ENCODE measurements at places on chromosomes 11 and 22.

GRCh38 chr22:21791635-21792625 lies 56.3 kb upstream of the YPEL1 start:
- no peak for DNase-seq

DNA sequence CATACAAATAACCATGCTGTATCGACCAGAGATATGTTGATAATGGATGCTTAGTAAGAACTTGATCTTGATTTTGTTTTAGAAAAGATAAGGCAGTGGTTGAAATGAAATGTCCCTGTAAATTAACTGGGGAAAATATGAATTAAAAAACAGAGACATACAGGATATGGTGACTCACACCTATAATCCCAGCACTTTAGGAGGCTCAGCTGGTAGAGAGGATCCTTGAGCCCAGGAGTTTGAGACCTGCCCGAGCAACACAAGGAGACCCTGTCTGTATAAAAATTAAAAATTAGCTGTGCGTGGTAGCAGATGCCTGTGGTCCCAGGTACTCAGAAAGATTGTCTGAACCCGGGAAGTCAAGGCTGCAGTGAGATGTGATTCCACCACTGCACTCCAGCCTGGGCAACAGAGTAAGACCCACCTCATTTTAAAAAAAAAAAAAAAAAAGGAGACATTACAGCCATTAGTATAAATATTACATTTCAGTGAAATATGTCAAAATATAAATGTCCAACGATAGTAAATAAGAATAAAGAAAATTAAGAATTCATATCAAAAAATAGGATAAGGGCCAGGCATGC lies 4.6 kb downstream of the PICALM start:
- DNase-seq = no peak

DNA sequence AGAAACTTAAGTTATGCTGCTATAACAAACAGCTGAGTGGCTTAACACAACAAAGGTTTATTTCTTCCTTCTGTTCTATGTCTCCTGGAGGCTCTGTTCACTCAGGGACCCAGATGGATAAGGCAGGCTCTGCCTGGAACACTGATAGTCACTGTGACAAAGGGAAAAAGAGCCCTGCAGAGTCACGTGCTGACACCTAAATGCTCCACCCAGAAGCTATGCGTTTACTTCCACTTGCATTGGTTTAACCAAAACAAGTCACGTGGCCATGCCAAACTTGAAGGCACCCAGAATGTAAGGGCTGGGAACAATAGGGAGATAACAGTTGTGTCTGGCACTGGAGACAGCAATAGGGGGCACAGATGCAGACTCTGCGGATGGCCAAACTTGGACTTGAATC lies 3.4 kb upstream of the MS4A15 start:
- no peak for DNase-seq

DNA sequence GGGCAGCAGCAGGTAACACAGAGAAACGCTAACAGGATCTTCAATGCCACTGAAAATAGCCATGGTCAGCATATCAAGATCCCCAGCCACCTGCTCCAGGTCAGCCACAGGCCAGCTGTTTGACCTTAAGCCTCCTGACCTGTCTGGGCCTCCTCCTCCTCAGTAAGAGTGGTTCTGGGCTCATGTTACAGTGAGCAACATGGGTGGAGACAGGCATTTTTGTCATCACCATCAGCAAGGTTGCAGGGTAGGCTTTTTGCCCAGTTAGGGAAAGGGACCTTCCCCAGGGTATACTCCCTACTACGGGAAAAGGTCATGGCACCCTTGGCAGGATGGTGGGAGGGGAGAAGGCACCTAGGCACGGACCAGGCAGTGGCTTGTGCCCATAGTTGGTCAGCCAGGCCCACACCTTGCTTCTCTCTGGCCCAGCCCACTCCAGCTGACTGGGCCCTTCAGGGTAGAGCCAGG lies 131.8 kb upstream of the PARVA start:
- DNase-seq = no peak

GRCh38 chr11:15848631-15849168 lies 507.6 kb downstream of the SOX6 start:
- DNase-seq = no peak

GRCh38 chr22:20833225-20833665 lies 25.4 kb downstream of the PI4KA start:
- no peak for DNase-seq

- DNase-seq = no peak
Measured at GRCh38 chr22:33894036-33894435, 26.2 kb downstream of the LARGE1 start.

GRCh38 chr11:59207988-59208451 lies 4.7 kb downstream of the MPEG1 start:
- peak; percentile 46 for DNase-seq

GRCh38 chr11:94452988-94453387 lies 40.7 kb downstream of the MRE11 start:
- no peak for DNase-seq

GRCh38 chr11:2090172-2091111 lies 48.7 kb downstream of the IGF2 start:
- no peak for DNase-seq

- DNase-seq = no peak
Measured at GRCh38 chr11:121626980-121627379, 174.2 kb upstream of the SORL1-AS1 start.

GRCh38 chr11:13769188-13769587 lies 100.7 kb downstream of the FAR1 start:
- DNase-seq = no peak

GRCh38 chr11:86486261-86487030 lies 111.8 kb downstream of the CCDC81 start:
- no peak for DNase-seq

DNA sequence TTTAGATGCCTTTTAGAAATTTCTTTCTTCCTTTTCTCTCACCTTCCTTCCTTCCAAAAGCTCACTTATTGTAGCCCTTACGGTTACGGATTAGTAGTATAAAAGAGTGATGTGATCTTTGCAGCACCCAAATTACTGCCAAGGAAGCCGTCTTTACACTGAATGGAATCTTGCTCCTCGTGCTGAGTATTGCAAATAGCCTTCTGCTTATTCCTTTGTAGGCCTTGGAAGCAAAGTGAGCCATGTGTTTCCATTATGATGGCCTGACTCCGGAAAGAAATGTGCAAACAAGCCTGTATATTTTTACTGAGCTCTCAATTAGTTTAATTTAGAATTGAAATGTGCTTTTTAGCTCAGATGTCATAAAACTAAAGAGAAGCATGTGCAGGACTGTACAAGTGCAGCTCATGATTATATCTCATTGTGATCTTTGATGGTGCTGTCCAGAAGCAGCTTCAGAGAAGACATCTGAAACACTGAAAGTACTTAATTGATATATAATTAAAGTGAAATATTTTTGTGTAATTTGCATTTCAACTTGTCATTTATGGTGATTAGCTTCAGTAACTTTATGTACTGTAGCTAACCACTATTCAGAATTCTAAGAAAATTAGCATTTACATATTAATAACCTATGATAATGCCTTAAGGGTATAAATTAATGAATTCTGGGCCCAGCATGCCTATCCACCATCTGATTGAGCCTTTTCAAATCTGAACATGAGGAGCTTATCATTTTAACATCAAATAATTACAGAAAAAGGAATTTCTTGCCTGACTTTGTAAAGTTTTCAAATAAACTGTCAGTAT lies 129.3 kb downstream of the GRIA4 start:
- no peak for DNase-seq

- DNase-seq = no peak
Measured at GRCh38 chr11:44463751-44464150, 101.7 kb upstream of the CD82 start.

DNA sequence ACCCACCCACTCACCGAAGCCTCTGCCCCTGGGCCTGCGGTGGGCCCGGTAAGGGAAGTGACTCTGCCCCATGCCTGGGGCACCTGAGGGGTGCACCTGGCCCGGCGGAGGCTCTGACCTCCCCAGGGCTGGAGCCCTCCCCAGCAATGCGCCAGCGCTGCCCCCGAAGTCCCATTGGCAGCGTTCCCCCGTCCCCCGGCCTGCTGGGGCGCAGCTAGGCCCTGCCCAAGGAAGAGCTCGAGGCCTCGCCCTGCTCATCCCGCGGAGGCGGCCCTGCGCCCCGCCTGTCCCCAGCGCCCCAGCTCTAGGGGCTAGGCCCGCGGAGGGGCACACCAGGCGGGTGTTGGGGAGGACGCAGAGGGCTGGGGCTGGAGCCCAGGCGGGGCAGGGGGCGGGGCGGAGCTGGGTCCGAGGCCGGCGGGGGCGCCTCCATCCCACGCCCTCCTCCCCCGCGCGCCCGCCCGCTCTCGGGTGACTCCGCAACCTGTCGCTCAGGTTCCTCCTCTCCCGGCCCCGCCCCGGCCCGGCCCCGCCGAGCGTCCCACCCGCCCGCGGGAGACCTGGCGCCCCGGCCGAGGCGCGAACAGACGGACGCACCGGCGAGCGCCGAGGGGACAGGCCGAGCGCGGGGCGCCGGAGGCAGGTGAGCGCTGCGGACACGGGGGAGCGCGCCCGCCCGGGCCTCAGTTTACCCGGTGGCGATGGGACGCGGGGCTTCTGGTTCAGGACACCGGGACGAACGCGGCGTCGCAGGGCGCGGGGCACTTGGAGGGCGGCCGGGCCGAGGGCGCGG lies at the start of gene EPS8L2:
Gene EPS8L2, plus strand, starts transcription at position 586 of the 793 bp plus-strand sequence. CDS start 3,177 bp downstream, outside the sequence.
- DNase-seq = no peak

- DNase-seq = no peak
Measured at GRCh38 chr22:20413217-20414058, 19.5 kb downstream of the ZNF74 start.

DNA sequence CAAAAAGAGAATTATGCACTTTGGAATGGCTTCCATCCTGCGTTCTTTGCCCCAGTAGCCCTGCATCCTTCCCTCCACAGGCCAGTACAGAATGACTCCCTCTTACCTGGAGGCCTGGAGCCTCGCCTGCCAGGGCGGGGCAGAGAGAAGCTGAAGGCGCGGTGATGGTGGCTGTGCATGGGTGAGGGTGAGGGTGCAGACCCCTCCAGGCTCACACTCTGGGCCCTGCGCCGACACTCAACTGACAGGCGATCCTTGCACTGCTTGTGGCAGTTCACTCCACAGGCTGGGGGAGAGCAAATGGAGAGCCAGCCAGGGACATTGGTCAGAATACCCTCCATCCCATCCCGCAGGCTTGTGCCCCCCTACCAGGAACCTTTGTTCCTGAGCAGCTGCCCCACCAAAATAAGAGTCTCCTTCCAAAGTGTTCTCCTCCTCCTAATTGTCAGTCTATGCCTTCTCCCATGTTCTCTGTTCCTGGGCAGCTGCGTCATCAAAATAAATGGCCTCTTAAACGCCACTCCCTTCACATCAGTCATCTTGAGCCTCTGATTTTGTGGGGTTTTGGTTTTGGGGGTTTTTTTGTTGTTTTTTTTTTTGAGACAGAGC lies 5.9 kb upstream of the NRXN2 start:
- DNase-seq = no peak

DNA sequence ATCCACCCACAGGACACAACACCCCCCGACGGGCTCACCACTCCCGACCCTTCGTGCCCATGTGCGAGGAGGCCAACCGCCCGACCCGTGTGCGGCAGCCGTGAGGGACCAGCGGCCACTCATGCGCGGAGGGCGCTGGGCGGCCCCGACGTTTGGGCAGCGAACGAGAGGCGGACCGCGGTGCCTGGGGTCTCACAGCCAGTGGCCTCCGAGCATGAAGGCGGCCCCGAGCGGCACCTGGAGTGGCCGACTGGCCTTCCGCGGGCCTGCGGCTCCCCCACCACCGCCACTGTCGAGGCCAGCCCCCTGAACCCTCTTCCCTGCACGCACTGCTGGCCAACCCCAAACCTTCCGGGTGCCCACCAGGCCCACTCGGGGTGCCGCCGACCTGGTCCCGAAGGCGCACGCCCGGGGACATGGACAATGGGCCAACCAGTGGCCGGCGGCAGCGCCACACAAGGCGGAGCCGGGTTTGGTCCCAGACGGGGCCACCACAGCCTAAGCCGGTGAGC lies 4274.9 kb upstream of the OR11H1 start:
- peak; percentile 3 for DNase-seq

- peak; percentile 86 for DNase-seq
Measured at GRCh38 chr22:21646608-21647590, 4.8 kb downstream of the SDF2L1 start.

DNA sequence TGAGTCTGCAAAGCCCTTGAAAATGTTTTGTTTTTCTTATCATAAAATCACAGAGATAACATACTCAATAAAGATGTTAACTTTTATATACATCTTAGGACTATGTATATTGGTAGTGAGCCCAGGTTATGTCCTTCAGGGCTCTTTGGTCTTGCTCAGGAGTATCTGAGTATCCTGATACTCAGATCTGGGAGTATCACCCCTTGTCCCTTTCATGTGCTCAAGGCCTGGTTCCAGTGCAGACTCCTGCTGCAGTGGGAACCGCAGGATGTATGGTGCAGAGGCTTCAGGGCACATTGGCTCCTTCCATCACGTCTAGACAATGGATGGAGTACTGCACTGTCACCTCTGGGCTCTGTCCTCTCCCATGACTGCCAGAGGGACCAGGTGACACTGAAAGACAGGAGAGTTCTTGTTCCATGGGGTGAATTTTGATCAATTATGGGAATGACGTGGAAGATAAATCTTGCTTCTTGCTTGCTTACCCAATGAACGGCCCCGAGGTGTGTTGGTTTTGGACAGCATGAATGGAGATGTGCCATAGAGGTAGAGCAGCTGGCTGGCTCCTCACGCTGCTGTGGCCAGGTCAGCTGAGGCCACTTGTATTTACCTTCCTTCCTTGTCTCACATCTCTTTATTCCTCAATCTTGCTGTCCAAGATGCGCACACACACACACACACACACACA lies 215.5 kb downstream of the ARHGAP42 start:
- DNase-seq = no peak

GRCh38 chr11:11691296-11692151 lies 69.7 kb upstream of the GALNT18 start:
- DNase-seq = no peak

- DNase-seq = no peak
Measured at GRCh38 chr11:125892071-125892470, 4.6 kb downstream of the HYLS1 start.

DNA sequence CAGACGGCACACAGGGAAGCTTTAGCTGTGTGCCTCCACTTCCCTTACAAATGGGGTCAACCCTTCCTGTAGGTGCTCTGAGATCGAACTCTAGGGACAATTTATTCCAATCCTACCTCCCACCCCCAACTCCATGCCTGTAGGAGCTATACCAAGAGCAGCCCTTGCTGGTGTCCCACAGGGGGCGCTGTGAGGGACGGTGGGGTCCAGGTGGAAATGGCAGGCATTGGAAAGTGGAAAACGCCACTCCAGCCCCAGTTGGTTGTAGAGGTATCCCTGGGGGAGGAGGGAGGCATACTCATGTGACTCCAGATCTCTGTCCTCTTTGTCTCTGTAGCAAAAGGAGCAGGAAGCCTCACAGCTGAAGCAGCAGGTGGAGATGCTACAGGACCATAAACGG lies 161.3 kb downstream of the MYO18B start:
- no peak for DNase-seq

DNA sequence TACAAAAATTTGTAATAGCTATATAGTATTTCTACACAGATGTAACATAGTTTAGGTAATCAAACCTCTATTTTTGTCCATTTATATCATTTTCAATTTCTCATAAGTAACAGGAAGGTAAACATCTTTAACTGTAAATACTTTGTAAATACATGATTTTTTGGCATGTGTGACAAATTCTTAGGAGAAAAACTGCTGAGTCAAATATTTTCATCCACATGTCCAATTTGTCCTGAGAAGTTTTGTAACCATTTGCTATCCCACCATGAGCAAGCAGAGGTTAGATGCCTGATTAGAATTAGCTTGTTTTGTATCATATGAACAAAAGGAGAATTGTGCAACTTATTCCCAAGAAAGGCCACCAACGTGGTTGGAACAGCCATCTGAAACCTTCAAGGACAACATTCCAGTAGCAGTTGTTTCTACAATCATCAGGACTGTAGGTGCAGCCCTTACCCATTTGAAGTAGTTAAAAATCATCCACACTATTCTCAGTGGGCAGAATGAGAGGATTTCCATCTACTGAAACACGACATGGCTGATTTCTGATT lies 139.6 kb upstream of the MPPED2 start:
- no peak for DNase-seq
